ENCODE measurements at places on chromosomes 3 and 15.

DNA sequence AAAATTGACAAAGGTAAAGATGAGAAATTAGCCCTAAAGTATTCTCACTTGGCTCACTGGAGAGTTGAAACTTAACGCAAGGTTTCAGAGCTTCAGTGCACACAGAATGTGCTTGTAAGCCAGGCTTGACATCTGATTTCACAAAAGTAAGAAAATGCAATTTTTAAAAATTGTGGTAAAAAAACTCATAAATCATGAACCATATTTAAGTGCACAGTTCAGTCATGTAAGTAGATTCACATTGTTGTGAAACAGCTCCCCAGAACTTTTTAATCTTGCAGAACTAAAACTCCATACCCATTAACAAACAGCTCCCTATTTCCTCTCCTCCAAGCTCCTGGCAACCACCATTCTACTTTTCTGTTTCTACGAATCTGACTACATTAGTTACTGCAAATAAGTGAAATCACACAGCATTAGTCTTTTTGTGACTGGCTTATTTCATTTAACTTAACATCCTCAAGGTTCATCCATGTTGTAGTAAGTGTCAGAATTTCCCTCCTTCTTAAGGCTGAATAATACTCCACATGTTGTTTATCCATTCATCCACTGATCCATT is 14.5 kb downstream of the RTP3 start:
- no peak for DNase-seq

DNA sequence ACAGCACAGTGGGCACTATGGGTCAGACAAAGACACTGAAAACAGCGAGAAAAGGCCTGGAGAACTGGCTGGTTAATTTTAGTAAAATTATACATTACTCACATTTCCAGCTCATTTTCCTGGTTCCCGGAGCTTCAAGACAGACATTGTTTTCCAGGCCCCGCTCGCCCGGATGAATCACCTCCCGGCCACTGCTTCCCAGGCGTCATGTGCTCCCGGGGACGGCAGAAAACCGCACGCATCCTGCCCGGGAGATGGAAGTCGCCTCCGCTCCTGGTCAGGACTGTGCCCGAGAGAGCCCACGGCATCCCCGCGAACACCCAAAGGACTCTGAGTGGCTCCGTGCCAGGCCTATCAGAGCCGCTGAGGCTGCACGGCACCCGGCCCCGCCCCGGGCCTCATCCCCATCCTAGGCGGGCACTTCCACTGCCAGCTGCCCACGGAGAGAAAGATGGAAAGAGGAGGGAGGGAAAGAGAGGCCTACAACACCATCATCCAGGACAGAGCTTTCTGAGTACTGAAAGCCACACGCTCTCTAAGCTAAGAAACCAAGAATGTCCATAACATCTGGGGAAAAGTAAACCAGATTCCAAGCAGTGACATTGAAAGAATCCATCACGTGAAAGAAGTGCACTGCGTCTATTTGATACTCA is 75.1 kb downstream of the VGLL4 start:
- no peak for DNase-seq

DNA sequence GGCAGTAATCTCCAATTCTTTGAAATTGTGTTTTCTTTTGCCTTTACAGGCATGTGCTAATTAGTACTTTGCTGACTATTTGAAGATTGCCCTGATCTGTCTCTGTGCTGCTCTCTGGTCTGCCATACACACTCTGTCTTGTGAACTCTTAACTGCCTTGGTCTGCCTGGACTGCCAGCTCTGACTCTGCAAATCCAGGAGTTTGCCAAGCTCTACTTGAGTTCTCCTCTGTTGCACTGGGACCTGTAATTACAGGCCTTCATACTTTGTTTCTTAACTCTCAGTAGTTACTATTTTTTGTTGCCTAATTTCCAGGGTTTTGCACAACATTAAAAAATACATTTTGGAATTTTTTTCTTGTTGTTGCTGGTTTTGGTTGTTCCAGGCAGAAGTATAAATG is 155.0 kb downstream of the RSRC1 start:
- no peak for DNase-seq

DNA sequence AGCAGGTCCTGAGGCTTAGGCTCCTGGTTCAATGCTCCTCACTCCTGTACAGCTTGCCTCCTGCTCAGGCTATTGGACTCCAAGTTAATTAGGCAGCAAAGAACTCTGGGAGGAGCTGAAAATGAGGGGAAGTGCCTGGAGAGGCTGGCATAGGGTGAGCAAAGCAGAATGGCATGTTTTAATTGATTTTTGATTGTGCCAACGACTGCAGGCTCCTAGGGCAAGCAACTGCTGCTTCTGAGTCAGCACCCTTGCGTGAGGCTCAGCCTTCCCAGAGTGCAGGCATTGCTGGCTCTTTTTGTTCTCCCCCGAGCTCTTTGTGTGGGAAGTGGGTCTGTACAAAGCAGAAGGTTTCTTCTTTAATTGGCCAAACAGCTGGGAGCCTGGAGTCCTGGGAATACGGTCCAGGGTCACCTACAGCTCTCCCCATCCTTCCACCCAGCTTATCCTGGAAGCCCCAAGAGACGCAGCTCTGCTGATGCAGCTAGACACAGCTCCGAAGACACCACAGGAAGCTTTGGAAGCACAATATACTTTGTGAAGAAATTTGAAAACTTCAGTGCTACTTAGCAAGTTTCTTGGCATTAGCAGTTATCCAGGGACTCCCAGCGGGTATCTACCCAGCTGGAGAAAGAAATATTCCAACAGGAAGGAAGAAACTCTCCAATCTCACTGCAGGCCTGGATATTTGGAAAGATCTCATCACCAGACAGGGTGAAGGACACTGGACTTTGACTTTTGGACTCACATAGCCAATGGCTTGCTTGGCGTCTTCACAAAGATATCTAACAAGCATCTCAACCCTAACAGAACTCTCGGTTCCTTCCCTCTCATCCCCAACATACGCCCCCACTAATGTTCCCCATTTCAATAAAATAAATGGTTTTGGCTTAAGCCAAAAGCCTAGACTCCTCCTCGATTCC is 76.8 kb downstream of the BDH1 start:
- no peak for DNase-seq

DNA sequence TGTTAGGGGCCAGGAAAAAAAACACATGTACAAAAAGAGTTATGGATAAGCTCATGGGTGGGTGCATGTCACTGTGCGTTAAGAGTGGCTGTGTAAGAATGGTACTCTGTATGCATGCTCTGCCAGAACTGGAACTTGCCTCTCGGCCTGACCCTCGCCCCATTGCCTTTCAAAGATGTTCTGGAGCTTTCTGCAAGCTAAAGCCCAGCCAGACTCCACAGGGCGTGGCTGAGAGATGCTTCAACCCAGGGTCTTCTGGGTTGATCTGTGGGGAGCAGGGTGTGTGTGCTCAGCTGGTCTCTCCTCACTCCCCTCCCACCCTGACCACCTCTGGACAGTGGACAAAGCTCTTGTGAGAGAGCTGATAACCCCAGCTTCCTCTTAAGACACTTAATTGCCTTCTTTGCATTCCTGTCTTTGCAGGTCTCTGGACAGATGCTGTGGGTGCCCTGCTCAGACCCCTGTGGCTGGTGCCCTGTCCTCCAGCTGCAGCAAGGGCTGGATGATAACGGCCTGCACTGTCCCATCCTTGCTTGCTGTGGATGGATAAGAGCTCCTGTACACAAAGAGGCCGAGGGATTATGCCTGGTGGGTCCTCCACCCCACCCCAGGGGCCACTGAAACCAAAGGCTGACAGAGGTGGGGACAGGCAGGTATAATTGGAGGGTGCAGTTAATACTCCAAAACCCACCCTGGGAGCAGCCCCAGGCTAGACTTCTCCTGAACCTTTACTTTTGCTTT is 28.7 kb downstream of the ALDH1L1 start:
- DNase-seq: no peak

GRCh38 chr15:89051875-89052274 is 36.4 kb upstream of the ABHD2 start:
- DNase-seq: no peak

- DNase-seq: no peak
Measured at GRCh38 chr3:18086760-18087159, 338.4 kb downstream of the SATB1 start.

DNA sequence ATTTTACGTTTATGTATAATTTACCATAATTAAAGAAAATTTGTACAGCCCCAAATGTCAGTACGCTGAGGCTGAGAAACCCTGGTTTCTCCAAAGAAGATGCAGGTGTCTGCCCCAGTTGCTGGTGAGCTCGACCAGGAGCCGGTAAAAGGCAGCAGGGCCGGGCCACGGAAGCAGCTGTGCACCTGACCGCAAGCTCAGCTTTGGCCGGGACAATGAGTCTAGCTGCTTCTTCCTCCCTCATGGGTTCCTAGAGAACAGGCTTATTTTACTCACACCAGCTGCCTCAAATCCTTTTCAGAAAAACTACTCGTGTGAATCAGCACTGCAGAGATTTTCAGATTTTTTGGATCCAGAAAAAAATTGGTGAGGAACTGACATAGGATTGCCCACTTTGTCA is 18.0 kb upstream of the ZXDC start:
- DNase-seq: no peak

DNA sequence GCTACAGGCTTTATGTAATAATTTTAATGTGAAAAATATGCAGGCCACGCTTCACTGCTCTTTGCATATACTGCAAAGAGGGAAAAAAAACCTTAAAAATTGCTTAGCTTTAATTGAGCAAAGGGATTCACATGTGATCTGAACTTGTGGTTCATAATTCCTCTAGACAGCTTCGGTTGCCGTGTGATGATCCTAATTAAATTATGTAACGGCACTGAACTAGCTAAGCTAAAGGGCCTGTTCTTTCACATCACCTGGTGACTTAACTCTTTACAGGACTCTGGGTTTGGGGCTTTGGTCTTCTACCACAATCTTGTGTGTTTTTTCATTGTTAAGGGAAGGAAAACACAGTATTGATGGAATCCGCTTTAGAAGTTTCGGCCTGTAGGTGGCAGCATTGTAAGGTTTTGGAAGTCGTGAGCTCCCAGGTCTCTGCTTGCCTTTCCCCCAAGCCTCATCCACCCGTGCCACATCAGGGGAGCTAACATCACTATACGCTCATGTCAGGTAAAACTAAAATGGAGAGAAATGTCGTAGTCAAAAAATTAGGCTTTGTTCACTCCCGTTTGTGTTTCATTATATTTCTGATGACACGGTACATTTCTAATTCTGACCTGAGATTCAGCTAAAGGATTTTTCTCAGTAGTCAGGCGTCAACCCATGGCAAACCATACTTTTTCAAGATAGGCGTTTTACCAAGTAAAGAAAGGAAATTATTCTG is 205.6 kb upstream of the DPH6 start:
- DNase-seq: peak; percentile 61

- DNase-seq: no peak
Measured at GRCh38 chr3:125220727-125221429, 8.3 kb upstream of the SLC12A8 start.

GRCh38 chr15:74855857-74856256 is 12.9 kb upstream of the ULK3 start:
- no peak for DNase-seq

All from SHP77 (cell line).